ENCODE measurements at places on chromosomes 4 and X.

DNA sequence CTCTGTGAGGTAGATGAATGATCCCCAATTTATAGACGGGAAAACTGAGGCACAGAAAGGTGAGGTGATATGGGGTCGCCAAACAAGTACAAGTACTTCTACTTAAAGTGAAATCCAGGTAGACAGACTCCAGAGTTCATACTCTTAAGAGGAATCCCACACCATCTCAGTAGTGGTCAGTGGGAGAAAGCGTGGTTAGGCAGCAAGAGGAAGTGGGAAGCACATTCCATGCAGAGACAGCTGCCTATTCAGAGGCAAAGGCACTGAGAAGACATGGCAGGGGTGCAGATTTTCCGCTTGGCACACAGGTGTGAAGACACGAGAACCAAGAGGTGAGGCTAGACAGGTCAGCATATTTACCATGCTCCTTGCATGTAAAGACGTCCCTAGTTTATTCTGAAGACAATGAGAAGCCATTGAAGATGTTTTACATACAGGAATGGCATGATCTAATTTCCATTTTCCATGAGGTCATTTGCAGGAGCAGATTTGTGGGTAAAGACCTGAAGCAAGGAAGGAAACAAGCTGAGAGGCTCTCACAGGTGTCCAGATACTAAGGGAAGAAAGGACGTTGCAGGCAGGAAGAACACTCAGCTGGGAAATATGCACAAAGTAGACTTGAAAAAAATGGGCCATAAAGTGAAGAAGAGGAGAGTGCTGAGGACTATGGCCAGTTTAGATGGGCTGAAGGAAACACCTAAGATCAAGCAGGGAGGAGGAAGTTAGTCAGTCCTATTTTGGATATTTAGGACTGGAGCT is 17.3 kb upstream of the CLNK start:
- no peak for DNase-seq

GRCh38 chr4:156497486-156497885 is 474.1 kb downstream of the PDGFC start:
- DNase-seq: no peak

DNA sequence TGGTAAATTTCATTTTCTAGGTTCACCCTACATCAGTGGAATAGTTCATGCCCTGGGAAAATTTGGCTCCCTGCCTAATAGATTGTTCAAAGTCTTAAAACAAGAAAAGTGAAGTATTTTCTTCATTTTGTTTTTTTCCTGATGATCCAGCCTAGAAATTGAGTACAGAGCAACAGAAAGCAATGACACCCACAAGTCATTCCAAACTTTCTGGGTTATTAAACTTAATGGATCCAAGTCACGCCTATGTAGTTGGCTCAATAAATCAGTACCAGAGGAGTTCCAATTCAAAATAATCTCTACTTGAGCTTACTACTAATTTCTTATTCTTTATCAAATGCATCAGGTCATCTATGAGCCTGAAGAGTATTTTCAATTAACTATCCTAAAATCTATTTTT is 937.6 kb upstream of the SLIT2 start:
- DNase-seq: no peak

- no peak for DNase-seq
These were observed 13.4 kb downstream of the CFAP97 start for GRCh38 chr4:185190306-185190856.

- no peak for DNase-seq
These were observed 27.5 kb upstream of the ESX1 start for GRCh38 chrX:104282166-104282725.

DNA sequence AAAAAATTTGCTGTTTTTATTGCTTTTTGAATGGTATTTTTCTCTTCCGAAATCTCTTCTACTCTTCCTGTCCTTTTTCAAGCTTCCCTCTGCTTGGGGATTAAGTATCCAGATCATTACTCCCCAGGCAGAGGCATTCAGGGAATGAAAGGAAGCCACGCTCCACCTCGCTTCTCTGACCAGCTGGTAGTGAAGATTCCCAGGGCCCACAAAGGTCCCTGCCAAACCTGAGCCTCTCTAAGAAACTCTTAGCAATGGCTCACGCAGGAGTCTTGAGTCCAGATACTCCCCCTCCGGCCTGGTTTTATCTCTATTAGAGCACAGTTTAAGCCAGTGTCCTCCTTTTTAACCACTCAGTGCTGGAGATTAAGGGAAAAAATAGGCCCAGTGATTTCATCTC is 51.4 kb upstream of the SOD3 start:
- no peak for DNase-seq

GRCh38 chrX:142686653-142687283 is 339.0 kb upstream of the SPANXN4 start:
- no peak for DNase-seq

DNA sequence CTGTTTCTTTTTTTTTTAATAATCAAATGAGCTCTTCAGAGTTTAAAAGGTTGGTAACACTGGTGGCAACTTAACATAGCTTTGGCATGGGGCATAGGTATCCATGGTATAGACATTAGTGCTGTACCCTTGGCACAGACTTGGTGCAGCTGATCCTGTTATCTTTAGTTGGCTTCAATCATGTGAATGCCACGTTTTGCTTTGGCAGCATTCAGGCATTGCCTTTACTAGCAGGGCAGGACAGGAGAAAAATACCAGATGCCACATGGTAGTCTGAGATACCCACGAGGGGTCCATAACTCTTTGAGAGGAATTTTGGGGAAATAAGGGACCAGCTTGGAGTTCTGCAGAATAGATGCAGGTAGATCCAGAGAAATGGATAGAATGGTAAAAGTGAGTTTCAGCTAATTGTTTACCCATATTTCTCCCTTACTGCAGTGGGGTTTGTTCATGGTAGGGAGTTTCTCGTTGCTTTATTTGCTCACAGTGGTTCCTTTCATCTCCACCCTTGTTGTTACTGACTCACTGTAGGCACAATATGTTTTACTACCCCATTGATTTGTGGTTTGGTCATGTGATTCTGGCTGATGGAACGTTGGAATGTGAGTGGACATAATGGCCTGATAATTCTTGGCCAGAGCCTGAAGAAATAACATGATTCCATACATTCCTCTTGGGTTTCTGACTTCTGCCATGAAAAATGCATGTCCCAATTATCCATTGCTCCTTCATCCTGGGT is 342.7 kb downstream of the GLUD2 start:
- no peak for DNase-seq

- no peak for DNase-seq
These were observed 3.3 kb downstream of the RNF4 start for GRCh38 chr4:2472187-2472586.

DNA sequence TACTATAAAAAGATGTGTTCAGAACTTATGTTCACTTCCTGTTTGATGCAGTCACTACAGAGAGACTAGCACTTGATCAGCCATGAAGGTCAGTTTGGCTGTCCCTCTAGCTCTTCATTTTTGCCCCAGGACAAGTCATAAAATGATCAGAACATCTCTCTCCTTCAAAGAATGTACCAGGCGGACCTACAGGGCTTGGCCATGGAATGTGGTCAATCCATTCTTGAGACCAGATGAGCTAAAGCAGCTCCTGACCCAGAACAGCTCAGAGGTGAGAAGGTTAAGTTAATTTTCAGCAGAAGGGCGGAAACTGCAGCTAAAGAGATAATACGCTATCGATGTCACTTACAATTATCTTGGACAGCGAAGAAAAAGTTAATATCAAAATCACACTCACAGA is 49.2 kb upstream of the TAB3 start:
- no peak for DNase-seq

GRCh38 chr4:153616006-153616555 is 68.0 kb upstream of the TLR2 start:
- DNase-seq: no peak

- DNase-seq: no peak
These were observed 275.2 kb downstream of the STPG2 start for GRCh38 chr4:97868097-97868496.

DNA sequence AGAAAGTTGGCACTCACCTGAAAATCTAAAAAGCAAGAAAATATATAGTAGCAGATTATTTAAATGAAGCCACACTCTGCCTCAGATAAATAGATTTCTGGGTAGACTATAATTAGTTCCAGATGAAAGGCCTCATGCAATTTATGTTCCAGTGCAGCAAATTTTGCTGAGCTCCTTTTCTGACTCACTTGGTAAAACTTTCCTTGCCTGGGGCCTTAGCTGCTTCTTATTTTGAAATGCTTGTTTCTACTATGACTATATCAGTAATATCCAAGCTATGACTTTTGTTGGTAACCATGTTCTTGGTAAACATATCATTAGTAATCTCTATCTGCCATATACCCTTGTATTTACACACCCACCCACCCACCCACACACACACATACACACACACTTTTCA is 961.8 kb downstream of the SH3BGRL start:
- DNase-seq: no peak

DNA sequence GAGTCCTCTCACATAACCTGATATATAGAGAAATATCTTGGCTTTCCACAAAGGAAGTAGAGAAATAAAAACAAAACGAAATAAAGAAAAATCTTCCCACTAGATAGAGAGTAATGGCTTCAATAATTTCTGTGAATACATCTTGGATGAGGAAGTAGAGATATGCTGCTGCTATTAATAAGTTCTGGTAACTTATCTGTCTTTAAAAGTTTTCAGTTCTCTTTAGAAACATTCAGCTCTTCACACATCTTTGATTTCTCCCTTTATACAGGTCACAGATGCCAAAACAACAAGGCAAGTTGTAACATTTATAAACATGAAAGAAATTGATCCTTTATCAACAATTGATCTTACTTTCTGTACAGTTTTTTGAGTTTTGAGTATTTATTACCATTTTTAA is 615.8 kb downstream of the TRAM1L1 start:
- no peak for DNase-seq

DNA sequence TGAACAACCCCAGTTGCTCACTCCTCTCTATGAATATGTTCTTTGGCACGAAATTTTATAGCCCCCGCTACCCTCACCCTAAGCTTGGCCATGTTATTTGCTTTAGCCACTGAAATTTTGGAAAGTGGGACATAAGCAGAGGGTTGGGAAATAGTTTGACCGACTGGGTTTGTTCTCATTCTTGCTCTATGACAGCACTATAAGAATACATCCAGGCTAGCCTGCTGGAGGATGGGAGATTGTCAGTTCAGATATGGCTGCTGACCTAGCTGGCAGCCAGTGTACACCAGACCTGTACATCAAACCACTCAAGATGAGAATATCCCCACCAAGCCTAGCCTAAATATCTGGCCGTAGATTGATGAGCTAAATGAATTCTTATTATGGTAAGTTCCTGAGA is 298.1 kb downstream of the PDGFC start:
- DNase-seq: no peak

- DNase-seq: no peak
These were observed 19.8 kb upstream of the SGMS2 start for GRCh38 chr4:107804956-107805355.

- DNase-seq: no peak
These were observed 209.6 kb upstream of the TLL1 start for GRCh38 chr4:165663411-165663810.

- no peak for DNase-seq
These were observed 220.6 kb upstream of the RPL34 start for GRCh38 chr4:108399610-108400265.

DNA sequence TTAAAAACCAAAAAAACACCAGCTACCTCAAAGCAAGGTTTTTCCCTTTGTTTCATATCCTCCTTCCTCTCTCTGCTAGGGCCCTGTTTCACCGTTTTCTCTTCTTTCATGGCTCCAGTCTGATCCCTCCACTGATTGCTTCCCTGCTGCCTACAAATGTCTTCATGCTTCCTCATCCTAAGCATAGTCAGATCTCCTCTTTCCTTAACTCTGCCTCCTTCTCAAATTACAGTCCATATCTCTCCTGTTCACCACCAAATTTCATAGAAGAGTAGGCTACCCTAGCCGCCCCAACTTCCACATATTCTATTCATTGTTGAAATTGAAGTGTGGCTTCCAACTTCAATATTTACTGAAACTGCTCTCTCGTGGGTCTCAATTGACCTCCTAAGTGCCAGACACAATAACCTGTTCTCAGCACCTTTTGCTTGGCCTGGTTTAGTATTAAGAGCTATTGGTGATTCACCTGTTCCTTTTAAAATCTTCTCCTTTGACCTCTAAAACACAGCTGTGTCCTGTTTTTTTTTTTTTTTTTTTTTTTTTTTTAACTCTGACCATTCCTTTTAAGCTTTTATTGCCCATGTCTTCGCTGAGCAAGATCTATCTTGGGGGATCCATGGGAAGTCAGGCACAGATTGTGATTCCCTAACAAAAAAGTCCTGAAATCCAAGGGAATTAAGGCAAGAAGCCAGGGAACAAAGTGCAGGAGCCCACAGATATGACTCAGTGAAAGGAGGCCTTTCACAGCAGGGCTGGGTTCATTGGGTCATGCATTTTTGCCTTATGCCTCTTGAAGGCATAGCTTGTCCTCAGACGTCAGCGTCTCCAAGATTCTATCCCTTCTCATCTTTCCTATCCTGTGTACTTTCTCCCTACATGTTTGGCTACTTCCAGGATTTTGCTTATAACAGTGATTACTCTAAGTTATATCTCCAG is 85.4 kb downstream of the RPS3A start:
- no peak for DNase-seq

GRCh38 chrX:13346646-13347045 is 26.8 kb upstream of the ATXN3L start:
- DNase-seq: no peak

GRCh38 chr4:186725469-186726425 is 2.1 kb upstream of the FAT1 start:
- no peak for DNase-seq

DNA sequence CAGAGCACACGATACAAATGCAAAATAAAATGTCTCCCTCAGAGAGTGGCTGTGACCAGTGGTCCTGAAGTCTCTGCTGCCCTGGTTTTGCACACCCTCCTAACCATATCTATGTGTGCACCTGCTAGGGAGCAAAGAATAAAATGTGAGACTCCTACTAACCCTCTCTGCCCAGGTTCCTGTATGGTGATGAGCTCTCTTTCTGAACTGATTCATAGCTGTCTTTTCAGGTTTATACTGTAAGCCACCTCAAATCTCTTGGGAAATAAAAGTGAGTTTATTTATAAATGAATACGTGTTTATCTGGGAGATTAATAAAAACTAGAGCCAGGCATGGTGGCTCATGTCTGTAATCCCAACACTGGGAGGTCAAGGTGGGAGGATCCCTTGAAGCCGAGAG is 126.0 kb upstream of the RBPJ start:
- DNase-seq: no peak

DNA sequence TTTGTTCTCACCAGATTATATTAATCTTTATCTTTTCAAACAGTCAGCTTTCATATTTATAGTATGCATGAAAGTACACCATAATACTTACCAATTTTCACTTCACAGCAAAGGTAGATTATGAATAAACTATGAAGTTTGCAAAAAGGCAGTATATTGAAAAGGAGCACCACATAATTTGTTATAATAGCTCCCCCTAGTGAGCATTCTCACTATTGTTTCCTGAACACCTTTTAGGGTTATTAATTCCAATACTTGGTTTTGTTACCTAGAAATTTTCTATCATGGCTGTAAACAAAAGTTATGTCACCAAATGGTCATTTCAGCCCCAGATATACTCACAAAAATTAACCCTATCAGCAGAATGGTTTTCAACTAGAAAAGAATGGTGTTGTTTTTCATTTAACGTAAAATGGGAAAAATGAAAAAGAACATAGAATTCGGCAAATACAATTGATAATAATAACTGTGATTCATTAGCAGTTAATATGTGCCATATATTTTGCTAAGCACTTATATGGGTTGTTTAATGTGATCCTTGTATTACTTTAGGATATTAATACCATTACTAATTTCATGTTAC is 30.2 kb upstream of the NKX6-1 start:
- no peak for DNase-seq

- DNase-seq: no peak
These were observed 37.5 kb upstream of the TMEM150C start for GRCh38 chr4:82599336-82599735.

- DNase-seq: no peak
These were observed 268.8 kb upstream of the GATB start for GRCh38 chr4:152029631-152030030.

Measured in effector CD8-positive, alpha-beta T cell (primary cell).